Gastrocnemius medialis (tissue), 4 donors: ENCODE measurements at places on chromosomes 5 and 9. TPM values are rescaled to one million over a fixed set of nuclear protein-coding genes. Genes with fewer than 3 reads are reported as not detected.
A peak's percentile ranks its signal among the peaks of the same experiment; 100 is the strongest.

- no peak overlapping the region for H3K27ac ChIP-seq
- H3K27me3 ChIP-seq, result peaks cover 10% of the 10 kb centered on the region
- H3K36me3 ChIP-seq, result no peaks in the 10 kb centered on the region
- no peak for DNase-seq
- H3K4me3 ChIP-seq, result no peak overlapping the region
- H3K4me1 ChIP-seq, result peaks cover 20% of the 10 kb centered on the region
Observed at GRCh38 chr9:75896193-75896592, 5.7 kb downstream of the PCSK5 start.

GRCh38 chr9:127907867-127908659, 8.7 kb upstream of the ST6GALNAC6 start:
- no peak overlapping the region for H3K4me3 ChIP-seq
- no peaks in the 10 kb centered on the region for H3K36me3 ChIP-seq
- H3K4me1 ChIP-seq, result peaks cover 17% of the 10 kb centered on the region
- DNase-seq, result no peak

DNA sequence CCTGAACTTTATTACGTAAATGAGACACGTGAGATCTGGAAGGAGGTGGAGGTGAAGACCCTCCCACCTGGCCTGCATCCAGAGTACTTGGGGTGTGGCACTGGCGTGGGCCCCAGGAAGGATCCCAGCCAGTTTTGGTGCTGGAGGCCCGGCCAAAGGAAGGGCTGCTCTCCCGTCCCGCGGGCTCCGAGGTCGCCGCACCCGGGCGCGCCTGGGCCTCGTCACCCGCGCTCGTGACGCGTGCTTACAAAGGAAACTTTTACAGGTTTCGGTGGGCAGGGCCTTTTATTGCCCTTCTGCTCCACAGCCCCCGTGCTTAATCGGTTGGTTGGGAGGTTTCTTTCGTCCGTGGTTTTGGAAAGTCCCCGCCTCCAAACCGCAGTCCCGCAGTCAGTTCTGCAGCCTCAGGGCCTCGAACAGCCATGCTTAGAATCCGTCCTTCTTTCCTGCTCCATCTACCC, 29.2 kb downstream of the CDKN2A start:
- H3K27ac ChIP-seq, result no peak overlapping the region
- H3K27me3 ChIP-seq, result peaks cover 68% of the 10 kb centered on the region
- DNase-seq, result no peak
- no peaks in the 10 kb centered on the region for H3K36me3 ChIP-seq

GRCh38 chr5:111739416-111739815, 17.6 kb downstream of the NREP start:
- H3K36me3 ChIP-seq, result no peaks in the 10 kb centered on the region
- no peaks in the 10 kb centered on the region for H3K27me3 ChIP-seq
- DNase-seq, result no peak
- no peak overlapping the region for H3K4me3 ChIP-seq

DNA sequence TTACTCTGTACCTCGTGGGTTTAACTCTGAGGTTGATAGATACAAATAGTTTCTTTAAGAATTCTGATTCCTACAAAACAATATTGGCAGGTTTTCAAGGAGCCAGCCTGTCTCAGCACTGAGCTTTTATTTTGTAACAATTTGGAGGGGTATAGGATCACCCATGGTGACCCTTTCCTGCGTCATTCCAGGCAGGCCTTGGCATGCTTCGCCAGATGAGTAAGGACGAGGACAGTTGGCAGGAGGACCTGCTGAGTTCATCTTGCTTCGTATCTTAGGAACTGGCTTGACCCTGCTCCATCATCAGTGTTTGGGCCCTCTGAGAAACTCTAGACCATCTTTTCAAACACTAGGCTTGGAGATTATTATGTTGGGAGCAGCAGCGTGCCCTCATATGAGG, 17.9 kb downstream of the ZNF462 start:
- H3K27ac ChIP-seq, result peak overlapping the region; percentile 70
- peak; percentile 32 for DNase-seq
- H3K4me3 ChIP-seq, result no peak overlapping the region
- no peaks in the 10 kb centered on the region for H3K27me3 ChIP-seq

GRCh38 chr5:78719504-78720219, 71.1 kb upstream of the LHFPL2 start:
- H3K4me3 ChIP-seq, result no peak overlapping the region
- H3K27me3 ChIP-seq, result no peaks in the 10 kb centered on the region
- DNase-seq, result no peak
- H3K27ac ChIP-seq, result no peak overlapping the region
- peaks cover 11% of the 10 kb centered on the region for H3K4me1 ChIP-seq

DNA sequence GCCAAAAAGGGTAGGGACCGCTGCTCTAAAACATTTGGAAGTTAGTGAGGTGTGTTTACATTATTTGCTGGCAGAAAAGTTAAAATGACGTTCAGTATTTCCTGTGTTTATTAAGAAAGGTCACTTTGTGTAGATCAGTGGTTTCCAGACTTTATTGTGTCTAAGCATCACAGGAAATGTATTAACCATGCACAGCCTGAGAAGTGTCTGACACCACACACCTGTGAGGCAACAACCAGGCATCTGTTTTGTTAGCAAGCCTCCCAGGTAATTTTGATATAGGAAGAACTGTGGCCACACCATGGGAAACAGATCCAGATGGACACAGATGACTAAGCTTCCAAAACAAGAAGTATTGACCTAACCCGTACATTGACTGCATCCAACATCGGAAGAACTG, 12.0 kb downstream of the TTC1 start:
- H3K4me3 ChIP-seq, result no peak overlapping the region
- H3K4me1 ChIP-seq, result peaks cover 13% of the 10 kb centered on the region
- no peak for DNase-seq
- H3K27me3 ChIP-seq, result no peaks in the 10 kb centered on the region
- no peak overlapping the region for H3K27ac ChIP-seq

CKMT2 gene
- 550 TPM for total RNA-seq
